Glutamatergic neuron (in vitro differentiated cells): ENCODE measurements at places on chromosomes 12 and 14. TPM values are rescaled to one million over a fixed set of nuclear protein-coding genes. Genes with fewer than 3 reads are reported as not detected.

The SMIM41 gene
- 0.88 TPM for total RNA-seq

The TUNAR gene
- total RNA-seq = 16.2 TPM

The CDKN3 gene
- 4.4 TPM for total RNA-seq

The TSFM gene
- total RNA-seq = 35.7 TPM

The DTX1 gene
- 4.3 TPM for total RNA-seq

The PMCH gene
- total RNA-seq = not detected

The GPR162 gene
- total RNA-seq = 145 TPM

The FAM181A gene
- not detected for total RNA-seq

The DLK1 gene
- 37.3 TPM for total RNA-seq

The TPH2 gene
- total RNA-seq = 0.34 TPM

The RASSF9 gene
- not detected for total RNA-seq

The DHRS1 gene
- total RNA-seq = 25.1 TPM

The HCAR3 gene
- not detected for total RNA-seq

The REC8 gene
- 136 TPM for total RNA-seq

The RERGL gene
- total RNA-seq = 0.44 TPM

The NAV3 gene
- 13.6 TPM for total RNA-seq
